ENCODE measurements at places on chromosomes 13 and 19. TPM values are rescaled to one million over a fixed set of nuclear protein-coding genes. Genes with fewer than 3 reads are reported as not detected.
A peak's percentile ranks its signal among the peaks of the same experiment; 100 is the strongest.

DNA sequence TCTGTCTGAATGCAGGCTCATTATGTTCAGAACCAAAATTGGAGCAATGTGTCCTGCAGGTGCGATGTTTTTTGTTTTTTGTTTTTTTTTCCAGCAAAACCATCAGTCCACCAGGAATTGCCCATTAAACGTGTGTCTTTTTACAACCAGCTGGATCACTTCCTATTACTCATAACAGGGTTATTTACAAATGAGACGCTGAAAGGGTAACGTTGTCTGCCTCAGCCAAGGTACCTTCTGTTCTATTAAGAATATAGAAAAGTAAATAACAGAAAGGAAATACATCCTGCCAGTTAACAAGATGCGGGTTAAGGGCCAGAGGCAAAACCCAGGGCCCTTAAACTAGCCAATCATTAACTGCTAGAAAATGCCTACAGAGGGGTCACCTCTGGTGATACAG, 590.4 kb downstream of the TBC1D4 start:
- no peaks in the 10 kb centered on the region for H3K27me3 ChIP-seq
- H3K4me1 ChIP-seq, result no peaks in the 10 kb centered on the region
- H3K4me3 ChIP-seq, result no peak overlapping the region
- no peak overlapping the region for H3K27ac ChIP-seq
- H3K36me3 ChIP-seq, result no peaks in the 10 kb centered on the region

- no peak overlapping the region for H3K4me3 ChIP-seq
- no peaks in the 10 kb centered on the region for H3K36me3 ChIP-seq
- no peak overlapping the region for H3K27ac ChIP-seq
- no peaks in the 10 kb centered on the region for H3K27me3 ChIP-seq
These were observed 24.3 kb downstream of the LEUTX start for GRCh38 chr19:39802958-39803357.

- H3K4me3 ChIP-seq, result no peak overlapping the region
- no peak for DNase-seq
- H3K27me3 ChIP-seq, result peaks cover 54% of the 10 kb centered on the region
These were observed 1.0 kb downstream of the TMEM59L start for GRCh38 chr19:18613589-18614234.

- no peak overlapping the region for H3K4me3 ChIP-seq
- H3K36me3 ChIP-seq, result no peaks in the 10 kb centered on the region
- no peaks in the 10 kb centered on the region for H3K27me3 ChIP-seq
- no peak overlapping the region for H3K27ac ChIP-seq
- DNase-seq, result no peak
- no peaks in the 10 kb centered on the region for H3K4me1 ChIP-seq
These were observed 14.9 kb upstream of the KLK4 start for GRCh38 chr19:50926144-50926543.

- peaks cover 24% of the 10 kb centered on the region for H3K4me1 ChIP-seq
- H3K27ac ChIP-seq, result no peak overlapping the region
- H3K27me3 ChIP-seq, result no peaks in the 10 kb centered on the region
- no peak for DNase-seq
- peaks cover 31% of the 10 kb centered on the region for H3K36me3 ChIP-seq
These were observed 1.4 kb downstream of the ZNF324 start for GRCh38 chr19:58468216-58468839.

DNA sequence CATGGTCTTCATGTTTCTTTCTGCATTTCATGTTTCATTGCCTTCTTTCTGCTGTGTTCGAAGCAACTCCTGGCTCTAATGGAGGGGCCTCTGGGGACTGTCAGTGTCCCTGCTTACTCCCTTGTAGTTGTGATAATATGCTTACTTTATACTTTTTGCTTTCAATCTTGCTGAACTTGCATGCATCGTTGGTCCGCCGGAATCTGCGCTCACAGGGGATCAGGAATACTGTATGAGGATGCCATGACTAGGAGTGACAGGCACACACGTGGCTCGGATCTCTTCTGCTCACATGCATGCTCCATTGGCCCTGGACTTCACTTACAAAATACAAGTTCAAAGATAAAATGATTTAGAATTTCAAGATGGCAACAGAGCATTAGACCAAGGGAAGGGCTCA, 108.8 kb downstream of the SIPA1L3 start:
- H3K27me3 ChIP-seq, result no peaks in the 10 kb centered on the region
- H3K4me3 ChIP-seq, result no peak overlapping the region
- no peaks in the 10 kb centered on the region for H3K36me3 ChIP-seq
- H3K27ac ChIP-seq, result no peak overlapping the region
- peaks cover 15% of the 10 kb centered on the region for H3K4me1 ChIP-seq
- DNase-seq, result no peak

GRCh38 chr13:74004109-74004508, 130.1 kb downstream of the KLF12 start:
- H3K4me1 ChIP-seq, result no peaks in the 10 kb centered on the region
- no peak overlapping the region for H3K4me3 ChIP-seq
- no peaks in the 10 kb centered on the region for H3K27me3 ChIP-seq
- no peak overlapping the region for H3K27ac ChIP-seq
- no peaks in the 10 kb centered on the region for H3K36me3 ChIP-seq

GRCh38 chr13:99969919-99970650, 1.5 kb downstream of the ZIC5 start:
- no peak overlapping the region for H3K27ac ChIP-seq
- no peak overlapping the region for H3K4me3 ChIP-seq
- H3K4me1 ChIP-seq, result peaks cover 10% of the 10 kb centered on the region
- peaks cover 80% of the 10 kb centered on the region for H3K27me3 ChIP-seq
- H3K36me3 ChIP-seq, result no peaks in the 10 kb centered on the region
- DNase-seq, result no peak

- no peaks in the 10 kb centered on the region for H3K27me3 ChIP-seq
- H3K4me3 ChIP-seq, result no peak overlapping the region
- no peaks in the 10 kb centered on the region for H3K4me1 ChIP-seq
- no peak overlapping the region for H3K27ac ChIP-seq
- no peak for DNase-seq
These were observed 1310.6 kb downstream of the SLITRK1 start for GRCh38 chr13:82571653-82572052.

DNA sequence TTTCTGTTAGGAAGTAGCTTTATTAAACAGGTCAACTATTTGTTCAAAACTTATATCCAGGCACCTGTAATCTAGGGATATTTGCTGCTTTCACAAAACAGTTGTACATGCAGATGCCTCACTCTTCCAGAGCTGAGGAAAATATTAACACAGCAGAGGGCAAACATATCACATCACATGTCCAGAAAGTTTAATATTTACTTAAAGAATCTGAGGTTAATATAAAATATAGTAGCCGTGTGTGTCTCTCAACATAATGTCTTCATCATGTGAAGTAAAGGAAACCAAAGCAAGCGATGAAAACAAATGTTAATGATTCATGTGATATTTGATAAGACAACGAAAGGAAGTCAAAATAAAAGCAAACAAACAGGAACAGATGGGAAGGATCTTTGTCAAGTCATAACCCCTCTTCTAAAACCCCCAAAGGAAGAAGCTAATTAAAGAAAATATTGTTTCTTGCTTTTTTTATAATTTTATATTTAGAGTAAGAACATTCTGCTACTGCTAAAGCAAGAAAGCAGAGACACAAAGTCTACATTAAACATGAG, 418.8 kb downstream of the DACH1 start:
- no peaks in the 10 kb centered on the region for H3K4me1 ChIP-seq
- DNase-seq, result no peak
- H3K27me3 ChIP-seq, result no peaks in the 10 kb centered on the region
- H3K36me3 ChIP-seq, result no peaks in the 10 kb centered on the region
- no peak overlapping the region for H3K4me3 ChIP-seq

GRCh38 chr13:42878721-42879120, 97.3 kb downstream of the FAM216B start:
- H3K27ac ChIP-seq, result no peak overlapping the region
- no peaks in the 10 kb centered on the region for H3K27me3 ChIP-seq
- H3K4me3 ChIP-seq, result no peak overlapping the region
- peaks cover 38% of the 10 kb centered on the region for H3K4me1 ChIP-seq

GRCh38 chr19:49999371-50000010, 25.7 kb downstream of the VRK3 start:
- no peak overlapping the region for H3K4me3 ChIP-seq
- H3K36me3 ChIP-seq, result peaks cover 69% of the 10 kb centered on the region

- no peak overlapping the region for H3K27ac ChIP-seq
- no peaks in the 10 kb centered on the region for H3K27me3 ChIP-seq
- H3K4me1 ChIP-seq, result no peaks in the 10 kb centered on the region
- H3K36me3 ChIP-seq, result no peaks in the 10 kb centered on the region
These were observed 386.6 kb downstream of the KCNRG start for GRCh38 chr13:50401721-50402465.

DNA sequence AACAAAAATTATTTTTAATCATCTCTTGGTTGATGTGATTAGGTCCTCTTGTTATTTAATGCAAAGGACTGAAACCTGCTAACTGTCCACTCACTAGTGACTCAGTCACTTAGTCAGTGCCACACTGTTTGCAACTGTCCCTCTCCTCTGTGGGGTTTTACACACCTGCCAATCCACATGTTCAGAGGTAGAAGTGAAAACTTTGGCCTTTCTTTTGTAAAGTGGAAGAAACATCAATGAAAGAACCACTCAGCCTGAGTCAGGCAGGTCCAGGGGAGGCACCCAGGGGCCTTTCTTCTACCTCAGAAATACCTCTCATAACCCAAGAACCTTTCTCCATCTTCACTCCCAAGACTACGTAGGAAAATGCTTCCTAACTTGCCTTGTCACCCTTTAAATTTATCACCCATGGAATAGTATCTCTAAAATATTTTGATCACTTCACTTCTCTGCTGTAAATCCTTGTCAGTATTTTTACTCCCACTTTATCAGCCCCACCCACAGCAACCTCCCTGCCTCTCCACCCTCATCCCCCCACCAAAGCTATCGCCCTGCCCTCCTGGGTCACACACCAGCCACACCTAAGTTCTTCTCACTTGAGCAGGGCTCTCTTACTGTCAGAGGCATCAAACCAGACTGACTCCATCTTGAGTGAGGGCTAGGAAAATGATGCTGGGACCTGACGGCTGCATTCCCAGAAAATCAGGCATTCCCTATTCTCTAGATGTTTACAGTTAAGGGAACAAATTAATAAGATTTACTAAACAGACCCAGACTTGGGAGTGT, 29.6 kb upstream of the EEF1AKMT1 start:
- H3K4me3 ChIP-seq, result no peak overlapping the region
- no peak overlapping the region for H3K27ac ChIP-seq
- no peak for DNase-seq
- no peaks in the 10 kb centered on the region for H3K4me1 ChIP-seq

DNA sequence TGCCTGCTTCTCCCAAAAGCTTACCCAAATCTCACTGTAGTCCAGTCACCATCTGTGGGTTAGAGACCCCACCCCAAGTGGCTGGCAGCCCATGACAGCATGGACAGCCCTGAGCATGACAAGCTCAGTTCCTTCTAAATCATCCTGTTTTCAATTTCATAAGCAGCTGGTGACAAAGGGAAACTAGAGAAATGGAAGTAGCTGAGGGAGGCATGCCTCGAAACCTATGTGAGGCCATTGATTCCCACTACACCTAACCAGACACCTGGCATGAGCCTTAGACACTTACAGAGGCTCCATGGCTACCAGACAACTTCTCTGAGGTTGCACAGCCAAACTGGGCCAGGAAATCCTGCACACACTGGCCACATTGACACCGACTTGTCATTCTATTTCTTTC, 56.2 kb downstream of the ABCC4 start:
- H3K4me3 ChIP-seq, result no peak overlapping the region
- H3K27ac ChIP-seq, result no peak overlapping the region
- peaks cover 14% of the 10 kb centered on the region for H3K4me1 ChIP-seq
- H3K36me3 ChIP-seq, result no peaks in the 10 kb centered on the region
- peak; percentile 15 for DNase-seq

GRCh38 chr13:73397496-73398305, 338.9 kb downstream of the KLF5 start:
- H3K36me3 ChIP-seq, result no peaks in the 10 kb centered on the region
- no peak overlapping the region for H3K4me3 ChIP-seq
- H3K27ac ChIP-seq, result no peak overlapping the region
- no peak for DNase-seq
- no peaks in the 10 kb centered on the region for H3K4me1 ChIP-seq
- H3K27me3 ChIP-seq, result no peaks in the 10 kb centered on the region

DNA sequence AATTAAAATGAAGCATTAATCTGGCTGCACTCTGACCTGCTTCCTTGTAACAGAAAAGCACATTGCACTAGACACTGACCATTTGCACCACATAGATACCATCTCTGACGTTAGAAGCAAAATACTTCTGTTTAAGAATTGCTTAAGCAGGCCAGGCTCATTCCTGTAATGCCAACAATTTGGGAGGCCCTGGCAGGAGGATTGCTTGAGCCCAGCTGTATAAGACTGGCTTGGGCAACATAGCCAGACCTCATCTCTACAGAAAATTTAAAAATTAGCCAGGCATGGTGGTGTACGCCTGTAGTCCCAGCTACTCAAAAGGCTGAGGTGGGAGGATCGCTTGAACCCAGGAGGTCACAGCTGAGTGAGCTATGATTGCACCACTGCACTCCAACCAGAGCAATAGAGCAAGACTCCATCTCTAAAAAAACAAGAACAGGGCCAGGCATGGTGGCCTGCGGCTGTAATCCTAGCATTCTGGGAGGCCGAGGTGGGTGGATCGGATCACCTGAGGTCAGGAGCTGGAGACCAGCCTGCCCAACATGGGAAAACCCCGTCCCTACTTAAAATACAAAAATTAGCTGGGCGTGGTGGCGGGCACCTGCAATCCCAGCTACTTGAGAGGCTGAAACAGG, 7.0 kb upstream of the TLE6 start:
- no peaks in the 10 kb centered on the region for H3K27me3 ChIP-seq
- no peak for DNase-seq
- H3K4me1 ChIP-seq, result peaks cover 26% of the 10 kb centered on the region
- no peak overlapping the region for H3K27ac ChIP-seq

ZNF71 gene
- polyA plus RNA-seq, result 4.0 TPM

PHLDB3 gene
- polyA plus RNA-seq, result 1.4 TPM

DLL3 gene
- polyA plus RNA-seq, result not detected

PAN3 gene
- polyA plus RNA-seq, result 3.0 TPM

FOSB gene
- 27.3 TPM for polyA plus RNA-seq

ZNF587B gene
- polyA plus RNA-seq, result 0.18 TPM

ZNF486 gene
- 0.72 TPM for polyA plus RNA-seq

CGB7 gene
- polyA plus RNA-seq, result not detected

SPACA4 gene
- not detected for polyA plus RNA-seq

CGB2 gene
- not detected for polyA plus RNA-seq

All from CD14-positive monocyte (primary cell).